ENCODE measurements at places on chromosomes 7 and 10.

DNA sequence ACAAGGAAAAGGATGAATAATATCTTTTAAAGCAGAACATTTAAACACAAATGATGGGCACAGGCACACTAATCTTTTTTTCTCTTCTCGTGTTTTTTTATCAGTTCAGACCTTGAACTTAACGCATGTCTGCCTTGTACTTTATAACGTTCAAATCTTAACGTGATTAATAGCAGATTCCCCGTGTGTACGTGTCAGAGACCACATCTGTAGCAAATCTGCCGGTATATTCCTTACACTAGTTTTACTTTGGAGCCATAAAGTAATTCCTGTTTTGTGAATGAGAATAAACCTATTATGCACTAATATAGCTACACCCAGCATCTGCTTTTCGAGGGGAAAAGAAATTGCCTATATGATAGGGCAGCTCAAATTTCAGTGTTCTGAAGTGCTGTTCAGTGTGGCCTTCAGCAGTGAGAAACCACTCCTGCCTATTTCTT lies 166.0 kb upstream of the TCF7L2 start:
- no peak for DNase-seq

DNA sequence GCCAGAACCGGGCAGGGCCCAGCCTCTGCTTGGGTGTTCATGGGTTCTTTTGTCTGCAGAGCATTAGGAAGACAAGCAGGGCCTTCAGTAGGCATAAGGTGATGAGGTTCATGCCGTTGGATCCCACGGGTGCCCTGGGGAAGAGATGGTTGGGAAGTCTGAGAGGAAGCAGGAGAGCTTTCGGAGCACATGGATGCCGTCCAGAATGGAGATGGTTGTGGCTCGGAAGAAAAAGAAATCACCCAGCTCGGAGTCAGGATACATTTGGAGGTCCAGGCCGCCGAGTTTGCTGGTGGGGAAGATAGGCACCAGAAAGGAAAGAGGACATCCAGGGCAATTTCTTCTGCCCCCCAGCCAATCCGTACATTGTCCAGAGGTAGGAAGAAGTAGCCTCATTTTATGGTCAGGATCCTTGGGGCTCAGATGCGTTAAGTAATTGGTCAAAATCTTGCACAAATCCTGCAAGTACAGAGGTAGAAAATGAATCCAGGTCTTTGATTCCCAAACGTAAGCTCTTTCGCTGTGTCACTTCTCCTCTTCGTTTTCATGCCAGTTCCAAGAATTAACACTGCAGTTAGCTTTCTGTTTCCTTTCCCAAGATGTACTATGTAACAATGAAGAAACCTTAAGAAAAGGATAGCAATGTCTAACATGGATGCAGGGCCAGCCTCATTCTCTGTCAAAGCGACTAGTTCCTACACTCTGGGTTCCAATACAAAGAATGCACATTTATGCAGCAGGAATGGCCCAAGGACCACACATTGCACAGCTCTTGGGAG lies 147.8 kb upstream of the KLF6 start:
- DNase-seq: no peak

DNA sequence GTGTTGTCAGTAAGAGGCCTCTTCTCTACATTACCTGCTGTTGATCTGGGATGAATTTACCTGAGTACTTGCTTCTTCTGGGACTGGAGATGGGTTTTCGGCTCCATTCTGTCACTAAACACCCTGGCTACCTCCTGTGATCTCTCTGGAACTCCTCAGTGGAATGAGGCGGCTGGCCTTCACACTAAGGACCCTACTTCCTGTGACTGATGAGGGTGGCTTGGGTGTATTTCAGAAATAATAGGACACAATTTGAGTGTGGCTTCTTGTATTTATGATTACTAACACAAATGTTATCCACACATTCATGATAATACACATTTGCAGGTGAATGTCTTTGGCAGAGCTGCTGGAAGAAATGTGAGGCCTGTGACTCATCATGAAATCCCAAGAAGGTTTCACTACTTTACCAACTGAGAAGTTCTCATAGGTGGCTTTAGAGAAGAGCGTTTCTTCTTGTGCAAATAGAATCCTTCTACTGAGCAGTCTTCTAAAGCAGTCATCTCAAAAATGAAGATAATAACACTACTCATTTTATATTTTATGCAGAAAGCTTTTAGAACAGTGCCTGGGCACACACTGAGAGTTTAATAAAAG lies 21.3 kb upstream of the EVX1 start:
- no peak for DNase-seq

DNA sequence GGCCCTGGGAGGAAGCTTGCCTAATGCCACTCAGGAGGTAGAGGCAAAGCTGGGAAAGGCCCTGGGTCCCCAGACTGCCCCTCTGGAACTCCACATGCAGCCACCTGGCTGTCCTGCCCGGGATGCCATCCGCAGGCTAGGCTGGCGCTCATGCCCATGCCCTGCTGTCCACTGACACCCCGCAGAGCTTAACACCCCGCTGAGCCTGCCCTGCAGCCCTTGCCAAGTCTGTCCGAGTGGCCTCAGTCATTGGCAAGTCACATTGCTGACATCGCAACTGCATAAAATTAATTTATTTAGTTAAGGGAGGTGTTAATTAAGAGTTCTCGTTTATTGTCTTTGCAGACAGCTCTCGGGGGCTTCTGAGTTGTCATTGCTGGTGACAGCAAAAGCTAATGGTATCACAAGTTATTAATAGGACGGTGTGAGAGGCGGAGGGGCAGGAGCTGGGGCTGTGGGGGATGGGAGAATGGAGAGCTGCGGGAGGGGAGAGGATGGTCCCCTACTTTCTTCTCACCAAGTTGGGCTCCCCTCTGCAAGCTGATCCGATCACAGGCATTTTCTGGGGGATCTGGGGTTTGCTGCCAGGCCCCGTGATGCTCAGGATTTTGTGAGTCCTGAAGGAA lies 55.6 kb upstream of the PCBD1 start:
- DNase-seq: no peak

- peak; percentile 87 for DNase-seq
Observed at GRCh38 chr7:92916770-92917224, 80.4 kb upstream of the CDK6 start.

- DNase-seq: no peak
Observed at GRCh38 chr10:77266242-77266641, 371.4 kb downstream of the KCNMA1 start.

- DNase-seq: peak; percentile 65
Observed at GRCh38 chr10:79142064-79142491, 73.3 kb downstream of the ZMIZ1 start.

DNA sequence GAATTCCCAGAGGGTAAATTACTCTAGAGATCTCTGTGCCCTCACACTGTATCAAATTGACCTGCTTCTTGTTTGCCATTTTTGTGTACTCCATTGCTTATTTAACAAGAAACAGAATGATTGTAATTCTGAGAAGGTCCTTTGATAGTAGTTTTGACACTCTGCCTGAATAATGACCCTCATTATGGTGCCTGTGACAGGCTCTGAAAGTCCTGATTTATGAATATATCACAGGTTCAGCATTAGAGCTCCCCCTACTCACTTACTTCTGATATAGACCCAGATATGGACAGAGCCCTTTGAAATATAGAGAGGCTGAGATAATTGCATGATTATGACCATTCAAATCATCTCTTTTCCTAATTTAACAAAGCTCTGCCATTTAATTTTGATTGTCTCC lies 465.2 kb downstream of the MDFIC start:
- no peak for DNase-seq

DNA sequence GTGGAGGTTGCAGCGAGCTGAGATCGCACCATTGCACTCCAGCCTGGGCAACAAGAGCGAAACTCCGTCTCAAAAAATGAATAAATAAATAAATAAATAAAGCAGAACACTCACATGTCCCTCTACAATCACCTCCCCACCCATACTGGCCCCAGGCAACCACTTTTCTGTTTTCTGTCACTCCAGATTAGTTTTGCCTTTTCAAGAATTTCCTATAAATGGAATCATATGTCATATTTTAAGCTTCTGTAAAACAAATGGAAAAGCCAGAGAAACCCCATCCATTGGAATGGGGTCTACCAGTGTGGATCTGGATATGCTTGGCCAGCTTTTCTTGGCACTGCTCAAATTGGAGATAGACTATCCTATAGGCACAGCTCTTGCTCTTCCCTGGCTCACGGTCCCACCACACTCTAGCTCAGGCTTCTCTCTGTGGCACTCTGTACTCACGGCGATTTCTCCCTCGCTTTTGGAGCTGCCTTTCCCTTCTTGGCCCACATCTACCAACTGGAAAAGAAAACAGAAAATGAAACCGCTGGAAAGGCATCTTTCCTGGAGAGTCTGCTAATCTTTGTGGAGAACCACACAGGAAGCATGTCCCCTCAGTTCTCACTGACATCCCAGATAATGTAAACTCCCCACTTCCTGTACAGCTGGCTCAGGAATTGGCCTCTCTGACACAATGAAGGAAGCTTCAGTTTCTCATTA lies 210.1 kb downstream of the JCAD start:
- DNase-seq: peak; percentile 71

GRCh38 chr7:18762189-18762588 lies 266.6 kb downstream of the HDAC9 start:
- peak; percentile 74 for DNase-seq

DNA sequence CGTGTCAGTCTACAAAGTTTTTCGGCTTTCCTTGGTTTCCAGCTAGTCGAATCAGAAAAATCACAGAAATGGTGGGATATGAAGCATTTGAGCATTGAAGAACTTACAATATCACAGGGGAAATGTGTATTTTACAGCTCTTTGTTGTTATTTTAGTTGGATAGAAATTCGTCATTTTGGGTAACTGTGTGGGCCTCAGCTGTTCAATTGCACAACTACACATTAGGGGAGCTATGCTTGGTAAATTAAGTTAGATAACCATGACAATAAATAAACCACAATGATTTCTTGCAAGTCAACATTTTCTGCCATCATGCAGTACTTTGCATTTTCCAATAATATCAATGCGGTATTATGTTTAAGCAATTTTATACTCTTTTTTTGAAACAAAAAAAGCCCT lies 80.4 kb upstream of the ANK3 start:
- no peak for DNase-seq

DNA sequence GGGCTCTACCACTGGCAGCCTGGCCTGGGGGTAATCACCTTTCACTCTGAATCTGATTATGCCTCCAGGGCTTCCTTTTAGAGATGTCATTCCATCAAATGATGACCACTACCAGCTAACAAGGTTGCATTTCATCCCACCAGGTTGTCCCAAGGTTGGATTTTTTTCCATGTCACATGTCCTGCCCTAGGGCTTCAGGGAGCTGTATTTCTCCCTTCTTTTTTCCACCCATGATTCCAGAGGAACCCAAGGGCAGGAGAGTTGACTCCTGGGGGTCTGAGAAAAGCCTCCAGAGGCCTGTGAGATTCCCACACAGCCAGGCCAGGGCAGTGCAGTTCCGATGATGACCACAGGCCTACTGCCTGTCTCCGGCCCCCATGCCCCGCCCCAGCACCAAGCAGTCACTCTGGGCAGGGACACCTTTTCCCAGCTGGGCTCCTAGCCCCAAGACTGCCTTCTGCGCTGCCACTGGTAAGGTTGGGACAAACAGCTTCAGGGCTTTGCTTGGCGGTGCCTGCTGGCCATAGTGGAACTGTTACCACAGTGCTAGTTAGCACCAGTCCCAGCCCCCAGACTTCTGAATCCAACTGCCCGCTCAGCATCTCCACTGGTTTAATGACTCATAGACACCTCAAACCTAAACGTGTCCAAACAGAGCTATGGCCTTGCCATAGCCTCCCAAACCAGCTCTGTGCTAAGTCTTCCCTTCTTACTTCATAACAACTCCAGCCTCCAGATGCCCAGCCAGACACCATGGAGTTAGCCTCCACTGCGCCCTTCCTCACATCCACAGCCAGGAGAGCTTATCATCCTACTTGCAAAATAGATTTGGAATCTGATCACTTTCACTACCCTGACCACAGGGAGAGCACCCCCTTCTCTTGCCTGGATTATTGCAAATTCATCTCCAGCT lies 133.7 kb downstream of the ARHGAP22 start:
- DNase-seq: peak; percentile 33

- no peak for DNase-seq
Observed at GRCh38 chr10:42973411-42973810, 103.5 kb upstream of the RET start.

- no peak for DNase-seq
Observed at GRCh38 chr10:70596860-70597809, 5.4 kb downstream of the PRF1 start.

- no peak for DNase-seq
Observed at GRCh38 chr10:72484521-72484920, 129.8 kb upstream of the DNAJB12 start.

DNA sequence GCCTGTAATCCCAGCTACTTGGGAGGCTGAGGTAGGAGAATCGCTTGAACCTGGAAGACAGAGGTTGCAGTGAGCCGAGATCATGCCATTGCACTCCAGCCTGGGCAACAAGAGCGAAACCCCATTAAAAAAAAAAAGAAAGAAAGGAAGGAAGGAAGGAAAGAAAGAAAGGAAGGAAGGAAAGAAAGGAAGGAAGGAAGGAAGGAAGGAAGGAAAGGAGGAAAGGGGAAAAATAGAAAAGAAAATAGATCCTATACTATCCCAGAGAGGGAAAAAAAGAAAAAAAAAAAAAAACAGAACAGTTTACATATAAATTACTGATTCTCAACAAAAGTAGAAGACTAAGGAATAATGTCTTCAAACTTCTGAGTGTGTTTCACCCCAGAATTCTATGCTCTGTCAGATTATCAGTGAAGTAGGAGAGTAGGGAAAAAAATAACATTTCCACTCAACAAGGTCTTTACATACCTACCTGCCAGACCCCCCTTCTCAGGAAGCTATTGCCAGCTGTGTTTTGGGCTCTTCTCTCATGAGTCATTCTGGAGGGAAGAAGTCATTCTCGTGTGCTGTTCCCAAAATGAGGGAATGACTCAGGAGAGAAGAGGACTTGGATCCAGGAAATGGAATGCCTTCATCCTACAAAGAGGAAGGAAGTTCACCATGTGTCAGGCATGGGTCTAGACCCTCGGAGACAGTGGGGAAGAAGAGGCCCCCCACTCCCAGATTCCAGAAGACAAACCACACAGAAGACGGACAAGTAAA lies 20.9 kb downstream of the RGS10 start:
- peak; percentile 82 for DNase-seq

DNA sequence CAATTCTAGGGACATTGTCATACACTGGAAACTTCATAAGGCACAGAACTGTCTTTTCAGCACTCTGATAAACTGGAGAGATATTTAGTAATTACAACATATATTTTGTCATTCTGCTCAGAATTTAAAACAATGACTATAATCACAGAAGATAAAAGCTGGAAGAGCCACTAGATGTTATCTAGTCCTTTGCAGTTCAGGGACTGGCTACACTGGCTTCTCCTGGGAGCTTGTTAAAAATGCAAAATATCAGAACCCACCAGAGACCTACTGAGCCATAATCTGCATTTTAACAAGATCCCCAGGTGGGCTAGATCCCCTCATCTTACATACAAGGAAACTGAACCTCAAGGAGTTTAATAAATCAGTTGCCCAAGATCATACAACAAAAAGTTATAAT lies 32.3 kb downstream of the IDE start:
- DNase-seq: no peak

- DNase-seq: peak; percentile 21
Observed at GRCh38 chr10:111698711-111699110, 484.9 kb downstream of the GPAM start.

- DNase-seq: peak; percentile 4
Observed at GRCh38 chr10:43078986-43079273, 2.1 kb downstream of the RET start.

- DNase-seq: peak; percentile 48
Observed at GRCh38 chr7:23918856-23919255, 208.8 kb downstream of the STK31 start.

All from AG10803 (cell line).